GM12891 (cell line): ENCODE measurements at places on chromosomes 5 and 9.

DNA sequence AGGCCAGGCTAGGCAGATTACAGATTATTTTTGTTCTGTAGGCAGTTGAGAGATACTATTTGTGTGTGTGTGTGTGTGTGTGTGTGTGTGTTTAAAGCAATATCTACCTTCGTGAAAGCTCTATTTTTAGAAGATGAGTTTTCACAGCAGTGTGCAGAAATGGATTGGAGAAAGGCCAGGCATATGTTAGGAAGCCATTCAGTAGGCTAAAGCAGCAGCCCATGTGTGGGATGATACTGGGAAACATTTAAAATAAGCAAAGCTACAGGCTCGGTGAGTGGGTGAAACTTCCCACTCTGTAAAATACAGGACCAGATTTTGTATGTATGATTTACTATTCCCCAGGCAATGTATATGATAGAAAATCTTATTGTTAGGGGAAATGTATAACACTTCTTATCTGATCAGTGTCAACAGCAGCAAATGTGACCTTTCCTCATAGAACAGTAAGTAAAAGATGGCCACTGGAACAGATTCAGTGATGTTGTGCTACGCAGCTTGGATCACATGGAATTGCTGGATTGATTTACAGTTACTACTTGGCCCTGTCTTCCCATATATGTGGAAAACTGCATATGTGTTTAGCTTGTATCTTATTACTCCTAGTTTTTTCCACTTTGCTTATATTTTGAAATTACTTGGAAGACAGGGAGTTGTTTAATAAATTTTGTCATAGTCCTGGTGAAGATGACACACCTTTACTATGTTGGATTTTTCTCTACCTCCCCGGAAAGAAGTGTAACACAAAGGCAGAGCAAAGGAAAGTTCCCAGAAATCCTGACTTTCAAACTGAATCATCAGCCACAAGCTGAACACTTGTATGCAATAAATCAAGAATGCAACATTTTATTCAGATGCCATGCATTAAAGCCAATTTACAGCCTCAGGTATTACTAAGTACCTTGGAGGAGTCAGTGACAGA is 1077.7 kb upstream of the SEMA6A start:
- no peak for DNase-seq

GRCh38 chr9:85742597-85742936 is 813 bp upstream of the AGTPBP1 start:
- no peak for DNase-seq

DNA sequence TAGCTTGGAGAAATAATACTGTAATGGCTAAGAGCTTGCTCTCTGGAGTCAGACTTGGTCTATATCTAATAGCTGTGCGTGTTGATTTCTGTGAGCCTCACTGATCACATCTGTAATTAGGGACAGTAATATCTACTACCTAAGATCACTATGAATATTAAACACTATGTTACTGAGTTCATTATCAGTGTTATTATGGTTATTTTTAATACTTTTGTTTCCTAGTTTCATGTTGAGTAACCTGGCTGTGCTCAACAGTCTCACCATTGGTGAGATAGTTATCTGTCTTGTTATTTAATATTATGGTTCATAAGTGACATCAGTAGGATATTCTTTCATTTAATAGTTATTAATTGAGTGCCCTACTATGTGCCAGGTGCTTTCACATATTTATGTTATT is 22.4 kb upstream of the CAVIN4 start:
- no peak for DNase-seq

- DNase-seq: no peak
Measured at GRCh38 chr9:125932746-125933455, 185.7 kb downstream of the PBX3 start.

DNA sequence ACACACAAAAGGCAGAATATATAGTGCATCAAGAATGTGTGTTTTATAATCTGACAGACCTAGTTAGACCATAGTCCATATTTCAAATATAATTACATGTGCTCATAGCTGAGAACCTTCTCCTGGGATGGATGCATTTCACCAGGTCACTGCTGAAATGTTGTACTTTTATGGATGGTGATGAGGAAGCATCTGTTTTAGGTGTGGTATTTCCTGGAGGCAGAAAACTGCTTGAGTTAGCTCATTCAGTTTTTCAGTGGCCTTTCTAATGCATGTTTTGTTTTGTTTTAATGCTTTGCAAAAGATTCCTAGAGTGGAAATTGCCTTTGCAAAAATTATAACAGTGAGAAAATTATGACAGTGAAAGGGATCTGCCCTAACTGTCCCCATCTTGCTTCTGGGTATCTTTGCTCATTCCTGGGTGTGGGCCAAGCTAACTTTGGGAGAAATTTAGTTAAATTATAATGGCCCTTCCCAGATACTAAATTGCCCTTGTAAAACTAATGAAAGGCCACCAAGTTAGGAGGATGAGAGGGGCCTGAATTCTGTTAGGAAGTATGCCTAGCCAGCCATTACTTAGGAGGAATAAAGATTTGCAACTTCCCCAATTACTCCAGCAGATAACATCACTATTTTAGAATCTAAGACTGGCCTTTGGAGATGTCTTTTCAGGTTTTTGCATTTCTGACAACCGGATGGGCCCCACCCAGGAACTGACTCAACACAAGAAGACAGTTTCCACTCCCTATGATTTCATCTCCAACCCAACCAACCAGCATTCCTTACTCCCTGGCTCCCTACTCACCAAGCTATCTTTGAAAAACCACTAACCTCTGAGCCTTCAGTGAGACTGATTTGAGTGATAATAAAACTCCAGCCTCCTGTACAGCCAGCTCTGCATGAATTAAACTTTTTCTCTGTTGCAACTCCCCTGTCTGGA is 7.0 kb upstream of the IL12B start:
- no peak for DNase-seq
